ENCODE measurements at places on chromosomes 1 and 21.

GRCh38 chr1:7334475-7335035 is 436.5 kb upstream of the VAMP3 start:
- DNase-seq, result no peak

- DNase-seq, result peak; percentile 28
These were observed 100.1 kb upstream of the SLC2A1 start for GRCh38 chr1:43058545-43059360.

GRCh38 chr1:220681220-220681880 is 8.8 kb upstream of the C1orf115 start:
- DNase-seq, result no peak

- DNase-seq, result peak; percentile 24
These were observed 882 bp downstream of the VPS13D start for GRCh38 chr1:12230549-12231275.

- DNase-seq, result no peak
These were observed 112.9 kb upstream of the F3 start for GRCh38 chr1:94654459-94654858.

DNA sequence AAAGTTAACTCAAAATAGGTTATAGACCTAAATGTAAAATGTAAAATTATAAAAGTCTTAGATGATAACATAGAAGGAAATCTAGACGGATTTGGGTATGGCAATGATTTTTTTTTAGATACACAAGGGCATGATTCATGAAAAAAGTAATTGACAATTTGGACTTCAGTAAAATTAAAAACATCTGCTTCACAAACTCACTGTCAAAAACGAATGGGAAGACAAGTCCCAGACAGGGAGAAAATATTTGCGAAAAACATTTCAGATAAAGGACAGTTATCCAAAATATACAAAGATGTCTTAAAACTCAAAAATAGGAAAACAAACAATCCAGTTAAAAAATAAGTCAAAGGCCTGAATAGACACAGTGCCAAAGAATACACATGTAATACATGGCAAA is 9.7 kb upstream of the PTGS2 start:
- DNase-seq, result no peak

- DNase-seq, result peak; percentile 86
These were observed 207.8 kb downstream of the SLC45A1 start for GRCh38 chr1:8525558-8526275.

DNA sequence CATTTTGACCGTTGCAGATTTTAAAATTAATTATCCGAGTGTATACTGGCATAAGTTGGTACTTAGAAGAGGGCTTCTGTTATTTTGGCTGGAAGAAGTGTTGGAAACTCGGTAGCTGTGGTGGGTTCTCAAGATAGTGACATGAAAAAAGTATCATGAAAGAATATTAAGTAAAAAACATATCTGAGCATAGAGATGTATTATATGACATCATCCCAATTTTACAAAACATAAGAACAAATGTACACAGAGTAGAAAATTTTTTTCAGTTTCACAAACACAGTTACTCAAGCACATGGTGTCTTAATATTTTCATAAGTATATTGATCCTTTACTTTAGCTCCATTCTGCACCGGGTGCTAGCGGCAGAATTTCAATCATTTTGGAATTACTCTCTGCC is 684 bp downstream of the IFI16 start:
- no peak for DNase-seq

DNA sequence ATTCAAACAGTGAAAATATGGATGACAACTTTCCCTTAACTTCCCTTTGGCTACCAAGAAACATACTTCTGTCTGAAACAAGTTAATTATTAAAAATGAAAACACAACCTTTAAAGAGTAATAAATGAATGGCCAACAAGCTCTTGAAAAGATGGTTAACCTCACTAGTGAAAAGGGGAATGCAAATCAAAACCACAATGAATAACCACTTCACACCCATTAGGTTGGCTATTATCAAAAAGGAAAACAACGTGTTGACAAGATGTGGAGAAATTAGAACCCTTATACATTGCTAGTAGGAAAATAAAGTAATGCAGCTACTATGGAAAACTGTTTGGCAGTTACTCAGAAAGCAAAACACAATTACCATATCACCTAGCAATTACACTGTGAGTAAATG is 14.1 kb downstream of the COP1 start:
- no peak for DNase-seq

- no peak for DNase-seq
These were observed 1105.0 kb downstream of the PLA2G4A start for GRCh38 chr1:187933562-187934419.

- no peak for DNase-seq
These were observed 48.8 kb downstream of the KCNK1 start for GRCh38 chr1:233662575-233663304.

- DNase-seq, result no peak
These were observed 246.1 kb downstream of the FMN2 start for GRCh38 chr1:240337781-240338180.

DNA sequence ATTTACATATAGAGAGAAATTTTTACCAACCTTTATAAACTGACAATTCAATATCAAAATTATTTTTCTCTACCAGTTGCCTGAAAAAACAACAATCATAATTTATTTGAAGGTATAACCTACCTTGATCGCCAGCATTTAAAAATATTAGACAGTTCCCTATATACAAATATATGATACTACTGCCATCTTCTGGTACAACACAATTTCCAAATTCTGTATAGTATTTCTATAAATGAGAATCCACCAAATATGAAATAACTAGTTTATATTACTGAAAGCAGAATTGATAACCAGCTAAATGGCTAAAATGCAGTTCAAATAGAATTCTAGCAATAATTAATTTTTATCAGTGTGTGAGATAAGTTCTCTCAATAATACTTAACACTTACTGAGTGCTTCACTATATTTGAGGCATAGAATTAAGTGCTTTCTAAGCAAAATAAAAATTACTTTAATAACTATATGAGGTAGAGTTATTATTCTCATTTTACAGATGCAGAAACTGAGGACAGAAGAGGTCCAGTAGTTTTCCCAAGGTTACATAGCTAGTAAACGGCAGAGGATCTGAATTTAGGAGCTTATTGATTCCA is 75.6 kb downstream of the PIGK start:
- DNase-seq, result no peak

- DNase-seq, result peak; percentile 18
These were observed 49.8 kb downstream of the ZBTB18 start for GRCh38 chr1:244100704-244101453.

DNA sequence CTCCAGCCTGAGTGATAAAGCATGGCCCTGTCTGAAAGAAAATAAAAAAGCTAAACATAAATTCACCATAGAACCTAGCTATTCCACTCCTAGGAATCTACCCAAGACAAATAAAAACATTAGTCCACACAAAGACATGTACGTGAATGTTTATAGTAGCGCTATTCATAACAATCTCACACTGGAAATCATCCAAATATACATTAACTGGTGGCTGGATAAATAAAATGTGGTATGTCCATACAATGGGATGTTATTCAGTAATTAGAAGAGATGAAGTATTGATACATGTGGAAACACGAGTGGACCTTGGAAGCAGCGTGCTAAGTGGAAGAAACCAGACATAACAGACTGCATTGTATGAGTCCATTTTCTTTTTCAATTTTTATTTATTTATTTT is 29.7 kb downstream of the RIPPLY3 start:
- DNase-seq, result no peak

DNA sequence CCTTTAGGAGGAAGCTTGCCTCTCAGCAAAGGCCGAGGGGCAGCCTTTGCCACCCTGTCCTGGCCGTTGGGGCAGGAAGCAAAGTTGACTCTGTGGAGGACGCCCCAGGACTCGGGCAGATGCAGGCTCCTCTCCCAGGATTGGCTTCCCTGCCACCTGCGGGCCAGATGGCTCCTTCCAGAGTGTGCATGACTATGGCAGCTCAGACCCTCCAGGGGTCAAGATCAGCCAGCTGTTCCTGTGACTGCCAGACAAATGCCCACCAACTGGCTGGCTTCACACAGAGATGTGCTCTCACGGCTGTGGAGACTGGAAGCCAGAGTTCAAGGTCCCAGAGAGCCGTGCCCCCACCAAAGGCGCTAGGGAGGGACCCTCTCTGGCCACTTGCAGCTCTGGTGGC is 87.0 kb upstream of the VAMP3 start:
- no peak for DNase-seq

- no peak for DNase-seq
These were observed 15.0 kb upstream of the ROR1 start for GRCh38 chr1:63758791-63759190.

DNA sequence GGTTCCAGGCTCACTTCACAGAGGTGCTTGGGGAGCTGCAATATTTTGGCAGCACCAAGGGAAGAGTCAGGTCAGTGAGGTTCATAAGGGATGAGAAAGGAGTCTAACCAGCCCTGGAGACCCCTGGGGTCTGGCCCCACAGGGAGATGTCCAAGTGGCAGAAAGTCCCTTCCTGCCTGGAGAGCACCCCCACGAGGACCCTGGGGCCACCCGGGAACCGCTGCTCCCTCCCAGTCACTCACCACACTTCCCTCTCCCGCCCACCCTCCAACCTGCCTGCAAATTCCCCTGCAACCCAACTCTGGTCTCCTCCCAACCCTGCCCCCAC is 6.5 kb upstream of the ITGB2 start:
- DNase-seq, result no peak

All from activated naive CD4-positive, alpha-beta T cell treated with anti-CD3 and anti-CD28 coated beads for 36 hours (primary cell).